ENCODE measurements at places on chromosomes 3 and 15.

- no peak for DNase-seq
Observed at GRCh38 chr3:161049683-161050248, 55.4 kb downstream of the B3GALNT1 start.

DNA sequence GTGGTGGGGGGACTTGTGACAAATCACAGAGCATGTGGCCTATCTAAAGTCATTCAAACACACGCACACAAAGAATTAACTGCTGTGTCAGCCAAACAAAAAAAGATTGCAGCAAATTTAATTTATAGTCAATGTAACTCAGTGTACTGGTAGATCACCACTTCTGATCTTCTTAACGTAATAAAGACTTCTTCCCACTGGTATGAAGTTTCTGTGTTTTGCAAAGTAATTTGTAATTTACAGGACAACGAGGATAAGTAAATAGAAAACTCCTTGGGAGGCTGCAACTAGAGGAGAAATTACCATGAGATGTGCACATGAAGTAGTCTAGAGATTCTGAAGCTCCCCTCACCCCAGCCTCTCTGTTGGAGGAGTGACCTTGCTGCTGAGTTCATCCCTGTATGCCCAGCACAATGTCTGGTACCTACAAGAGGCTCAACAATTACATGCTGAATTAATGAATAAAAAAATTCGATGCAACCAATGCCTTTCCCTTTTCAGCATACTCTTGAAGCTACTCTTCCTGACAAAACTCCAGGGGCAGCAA, 207.3 kb downstream of the ARRDC4 start:
- DNase-seq = no peak

GRCh38 chr3:47533481-47533880, 20.0 kb upstream of the ELP6 start:
- no peak for DNase-seq

DNA sequence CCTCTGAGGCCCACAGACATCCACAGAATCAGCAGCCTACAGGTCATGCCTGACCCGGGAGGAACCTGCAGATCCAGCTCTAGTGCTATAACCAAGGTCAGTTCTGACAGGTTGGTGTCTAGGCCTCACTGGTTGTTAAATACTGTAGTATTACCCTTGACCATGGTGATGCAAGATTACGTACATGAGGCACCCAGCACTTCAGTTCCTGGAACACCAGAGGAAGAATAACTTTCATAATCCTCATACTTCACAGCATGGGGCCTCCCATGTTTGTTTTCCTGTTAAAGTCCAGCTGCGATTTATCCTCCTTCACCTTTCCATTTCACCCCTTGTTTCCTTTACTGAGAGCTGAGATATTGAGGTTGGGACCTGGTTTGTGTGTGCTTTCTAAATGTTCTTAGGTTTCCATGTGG, 34.4 kb upstream of the GLCE start:
- DNase-seq = peak; percentile 71

DNA sequence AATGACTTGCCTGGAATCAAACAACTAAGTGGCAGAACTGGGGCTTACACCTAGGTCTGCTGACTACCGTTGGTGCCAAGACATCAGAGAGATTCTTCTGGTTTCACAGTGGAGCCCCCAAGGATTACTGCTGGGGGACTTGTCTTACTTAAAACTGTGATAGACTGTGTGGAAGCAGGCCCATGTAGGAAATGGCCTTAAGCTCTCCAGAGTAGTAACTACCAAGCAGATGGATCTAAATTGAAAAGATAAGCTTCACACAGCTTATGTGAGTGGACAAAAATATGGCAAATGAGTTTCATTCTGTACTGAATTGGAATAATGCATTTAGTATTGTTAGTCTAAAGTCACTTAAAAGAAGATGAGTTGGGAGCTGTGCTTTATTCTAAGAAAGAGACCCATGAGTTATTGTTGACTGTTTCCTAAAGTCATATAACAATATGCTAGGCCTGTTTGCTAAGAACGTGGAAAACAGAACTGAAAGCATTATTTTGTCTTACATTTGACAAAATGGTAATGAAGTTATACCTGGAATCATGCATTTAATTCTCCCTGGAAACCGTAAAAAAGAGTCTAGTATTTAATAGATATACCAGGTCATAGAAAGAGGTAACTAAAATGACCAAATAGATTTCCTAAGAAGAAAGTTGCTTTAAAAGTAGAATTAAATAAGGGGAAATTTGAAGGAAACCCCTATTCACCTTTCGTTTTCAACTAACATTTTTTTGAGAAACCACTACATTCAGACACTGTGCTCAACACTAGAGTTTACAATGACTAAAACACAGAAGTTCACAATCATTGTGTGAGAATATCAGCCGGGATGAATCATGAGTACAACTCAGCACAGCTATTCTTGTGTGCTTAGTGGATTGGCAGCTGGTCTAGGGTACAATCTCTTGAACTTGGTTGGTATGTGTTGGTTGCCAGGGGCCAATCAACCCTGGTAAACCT, 13.0 kb upstream of the MAPK6 start:
- DNase-seq = peak; percentile 64

DNA sequence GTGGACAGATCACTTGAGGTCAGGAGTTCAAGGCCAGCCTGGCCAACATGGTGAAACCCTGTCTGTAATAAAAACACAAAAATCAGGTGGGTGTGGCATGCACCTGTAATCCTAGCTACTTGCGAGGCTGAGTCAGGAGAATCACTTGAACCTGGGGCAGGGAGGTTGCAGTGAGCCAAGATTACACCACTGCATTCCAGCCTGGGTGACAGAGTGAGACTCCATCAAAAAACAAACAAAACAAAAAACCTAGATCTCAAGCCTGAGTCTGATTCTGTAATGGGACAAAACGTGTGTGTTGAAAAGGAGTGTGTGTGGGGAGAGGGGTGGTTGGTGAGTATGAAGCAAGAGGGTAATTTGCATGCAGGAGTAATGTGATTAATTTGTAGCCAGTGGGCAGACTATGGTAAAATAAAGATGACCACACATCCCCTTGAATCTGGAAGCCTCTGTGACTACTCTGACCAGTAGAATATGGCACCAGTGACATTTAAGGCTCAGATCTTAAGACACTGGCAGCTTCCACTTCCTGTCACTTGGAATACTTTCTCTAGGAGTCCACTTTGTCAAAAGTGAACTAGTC, 18.4 kb upstream of the OPA1 start:
- DNase-seq = no peak

GRCh38 chr3:9347081-9347480, 15.8 kb upstream of the THUMPD3 start:
- no peak for DNase-seq

- peak; percentile 63 for DNase-seq
Observed at GRCh38 chr3:192802957-192803899, 75.9 kb upstream of the FGF12 start.

GRCh38 chr3:133967992-133968892, 61.5 kb downstream of the SLCO2A1 start:
- DNase-seq = no peak

DNA sequence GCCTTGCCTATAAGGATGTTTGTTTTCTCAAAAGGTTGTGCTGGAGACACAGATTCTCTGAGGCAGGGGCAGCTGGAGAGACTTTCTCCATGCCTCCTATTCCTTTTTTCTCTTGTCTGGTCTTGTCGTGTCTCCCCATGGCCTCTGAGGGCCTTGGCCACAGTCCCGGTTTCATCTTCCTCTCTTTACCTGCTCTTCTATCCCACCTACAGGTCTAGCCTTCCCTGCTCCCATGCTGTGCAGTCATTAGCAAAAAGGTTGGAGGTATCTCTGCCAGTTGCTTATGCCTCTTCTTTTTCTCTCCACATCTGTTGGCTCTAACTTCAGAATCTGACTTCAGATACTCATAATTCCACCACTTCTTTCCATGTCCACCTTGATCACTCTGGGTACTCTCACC, 191.1 kb downstream of the IL20RB start:
- no peak for DNase-seq

DNA sequence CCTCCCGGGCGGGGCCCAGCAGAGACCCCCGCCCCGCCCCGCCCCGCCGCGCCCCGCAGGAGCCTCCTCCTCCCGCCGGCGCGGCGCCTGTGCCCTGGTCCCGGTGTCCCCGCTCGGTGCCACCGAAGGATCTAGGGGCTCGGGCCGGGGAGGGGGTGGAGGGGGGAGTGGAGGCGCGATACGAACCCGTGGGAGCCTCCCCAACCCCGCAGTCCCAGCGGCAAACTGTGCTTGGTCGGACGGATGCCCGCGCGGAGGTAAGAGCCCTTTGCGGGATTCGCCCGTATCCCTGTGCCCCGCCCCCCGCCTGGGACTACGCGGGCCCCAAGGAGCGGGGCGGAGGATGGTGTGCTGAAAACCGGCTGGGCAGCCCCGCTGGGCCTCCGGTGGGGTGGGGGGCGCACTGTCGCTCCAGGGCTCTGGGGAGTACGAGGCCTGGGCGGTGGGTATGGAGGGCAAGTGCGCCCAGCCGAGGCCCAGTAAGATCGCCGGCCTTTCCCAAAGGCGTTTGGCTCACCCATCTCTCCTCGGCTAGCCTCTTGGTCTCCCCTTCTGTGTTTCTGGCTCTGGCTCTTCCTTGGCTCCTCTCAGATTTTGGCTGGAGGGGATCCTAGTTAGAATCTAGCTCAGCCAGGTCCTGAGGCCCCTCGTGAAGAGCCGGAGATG, 65.6 kb upstream of the POLG start:
- peak; percentile 68 for DNase-seq

- no peak for DNase-seq
Observed at GRCh38 chr3:192170659-192171058, 556.7 kb downstream of the FGF12 start.

DNA sequence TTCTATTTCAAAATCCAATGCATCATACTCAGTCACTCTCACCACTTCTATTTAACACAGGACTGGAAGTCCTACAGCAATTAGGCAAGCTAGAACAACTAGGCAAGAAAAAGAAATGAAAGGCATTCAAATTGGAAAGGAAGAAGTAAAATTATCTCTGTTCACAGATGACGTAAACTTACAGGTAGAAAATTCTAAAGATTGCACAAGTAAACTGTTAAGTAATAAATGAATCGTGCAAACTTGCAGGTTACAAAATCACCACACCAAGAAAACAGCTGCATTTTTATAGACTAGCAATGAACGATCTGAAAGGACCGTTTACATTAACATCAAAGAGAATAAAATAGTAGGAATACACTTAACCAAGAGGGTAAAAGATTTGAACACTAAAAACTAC, 36.2 kb downstream of the CHST2 start:
- DNase-seq = no peak

- DNase-seq = no peak
Observed at GRCh38 chr3:29665688-29666087, 384.8 kb downstream of the RBMS3 start.

- no peak for DNase-seq
Observed at GRCh38 chr3:197427021-197427420, 128.6 kb upstream of the DLG1 start.

DNA sequence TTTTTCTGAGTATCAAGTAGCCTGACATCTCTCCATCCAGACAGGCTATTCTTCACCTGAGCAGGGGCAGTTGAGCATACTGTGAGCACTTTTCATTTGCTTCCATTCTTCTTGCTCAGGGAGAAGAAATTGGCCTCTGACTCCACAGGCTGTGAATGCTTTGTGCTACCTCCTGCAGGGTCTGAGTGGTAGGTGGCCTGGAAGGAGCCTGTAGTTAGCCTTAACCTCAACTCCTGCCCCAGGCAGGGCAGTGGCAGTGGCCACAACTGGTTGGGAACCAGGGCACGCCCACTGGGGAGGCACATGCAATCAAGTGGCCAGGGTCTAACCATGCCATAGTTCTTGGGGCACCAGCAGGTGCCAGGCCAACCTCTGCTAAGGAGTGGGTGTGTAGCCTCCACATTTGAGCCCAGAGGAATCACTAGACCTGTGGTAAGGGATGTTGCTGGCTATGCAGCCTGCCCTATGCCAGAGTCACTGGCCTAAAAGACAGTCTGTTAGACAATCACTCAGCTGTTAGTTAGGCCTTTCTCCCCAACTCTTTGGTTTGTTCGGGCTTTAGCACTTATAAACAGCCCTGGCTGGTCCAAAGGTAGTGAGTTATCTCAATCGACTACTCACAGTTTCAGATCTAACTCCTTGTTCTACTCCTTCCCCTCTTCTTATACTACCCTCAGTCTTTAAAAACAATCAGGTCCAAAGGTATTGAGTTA, 7.4 kb downstream of the C3orf62 start:
- no peak for DNase-seq

All from DMS53 (cell line).